ENCODE measurements at places on chromosomes 3 and 15.

DNA sequence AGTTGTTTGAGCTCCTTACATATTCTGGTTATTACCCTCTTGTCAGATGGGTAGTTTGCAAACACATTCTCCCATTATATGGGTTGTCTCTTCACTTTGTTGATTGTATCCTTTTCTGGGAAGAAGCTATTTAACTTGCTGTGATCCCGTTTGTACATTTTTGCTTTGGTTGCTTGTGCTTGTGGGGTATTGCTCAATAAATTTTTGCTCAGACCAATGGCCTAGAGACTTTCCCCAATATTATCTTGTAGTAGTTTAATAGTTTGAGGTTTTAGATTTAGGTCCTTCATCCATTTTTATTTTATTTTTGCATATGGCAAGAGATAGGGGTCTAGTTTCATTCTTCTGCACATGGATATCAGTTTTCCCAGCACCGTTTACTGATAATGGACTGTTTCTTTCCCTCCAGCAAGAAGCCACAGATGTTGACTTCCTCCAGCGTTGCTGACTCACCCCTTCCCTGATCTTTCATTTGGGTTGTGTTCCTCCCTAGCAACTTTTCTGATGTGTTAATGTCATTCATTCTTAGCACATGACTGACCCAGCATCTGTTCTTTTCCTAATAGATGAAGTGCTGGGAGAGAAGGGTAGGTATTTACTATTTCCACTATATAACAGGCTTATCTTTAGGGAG, 166.7 kb upstream of the SGO1 start:
- DNase-seq, result no peak

GRCh38 chr15:74863239-74864056, 9.7 kb downstream of the SCAMP2 start:
- DNase-seq, result no peak

DNA sequence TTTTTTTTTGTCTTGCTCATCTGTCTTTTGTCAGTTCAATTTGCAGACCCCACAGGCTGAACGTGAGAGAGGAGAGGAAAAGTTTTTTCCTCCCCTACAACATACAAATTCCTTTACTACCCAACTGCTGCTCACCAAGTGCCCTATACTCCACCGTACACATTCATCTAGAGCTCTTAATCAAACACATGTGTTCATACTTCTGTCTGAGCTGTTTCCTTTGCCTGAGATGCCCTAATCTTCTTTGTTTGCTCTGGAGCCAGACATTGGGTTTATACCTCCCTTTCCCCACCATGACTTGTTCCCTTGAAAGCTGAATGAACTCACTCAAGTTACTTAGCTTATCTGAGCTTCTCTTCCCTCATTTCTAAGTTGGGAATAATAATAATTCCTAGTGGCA, 122.7 kb upstream of the RASGRP1 start:
- peak; percentile 87 for DNase-seq

DNA sequence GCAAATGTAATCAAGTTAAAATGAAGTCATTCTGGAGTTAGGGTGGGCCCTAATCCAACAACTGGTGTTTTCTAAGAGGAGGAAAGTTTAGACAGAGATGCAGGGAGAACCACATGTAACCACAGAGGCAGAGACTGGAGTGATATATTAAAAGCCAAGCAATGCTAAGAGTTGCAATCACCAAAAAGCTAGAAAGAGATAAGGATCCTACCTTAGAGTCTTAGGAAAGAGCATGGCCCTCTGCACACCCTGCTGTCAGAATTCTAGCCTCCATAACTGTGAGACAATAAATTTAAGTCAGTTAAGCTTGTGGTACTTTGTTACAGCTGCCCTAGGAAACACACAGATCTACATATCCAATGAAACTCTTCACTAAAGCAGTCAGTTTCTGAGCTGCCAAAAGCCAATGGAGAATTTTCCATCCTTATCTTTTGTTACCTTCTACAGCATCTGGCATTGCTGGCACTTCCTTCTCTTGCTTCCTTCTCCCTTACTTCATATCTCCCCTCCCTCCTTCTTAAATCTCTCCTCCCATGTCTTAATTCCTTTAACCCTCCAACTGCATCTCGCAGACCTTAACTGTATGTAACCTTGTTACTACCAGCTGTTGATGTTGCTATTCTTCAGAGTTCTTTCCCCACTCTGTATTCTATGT, 11.2 kb downstream of the DCBLD2 start:
- no peak for DNase-seq

DNA sequence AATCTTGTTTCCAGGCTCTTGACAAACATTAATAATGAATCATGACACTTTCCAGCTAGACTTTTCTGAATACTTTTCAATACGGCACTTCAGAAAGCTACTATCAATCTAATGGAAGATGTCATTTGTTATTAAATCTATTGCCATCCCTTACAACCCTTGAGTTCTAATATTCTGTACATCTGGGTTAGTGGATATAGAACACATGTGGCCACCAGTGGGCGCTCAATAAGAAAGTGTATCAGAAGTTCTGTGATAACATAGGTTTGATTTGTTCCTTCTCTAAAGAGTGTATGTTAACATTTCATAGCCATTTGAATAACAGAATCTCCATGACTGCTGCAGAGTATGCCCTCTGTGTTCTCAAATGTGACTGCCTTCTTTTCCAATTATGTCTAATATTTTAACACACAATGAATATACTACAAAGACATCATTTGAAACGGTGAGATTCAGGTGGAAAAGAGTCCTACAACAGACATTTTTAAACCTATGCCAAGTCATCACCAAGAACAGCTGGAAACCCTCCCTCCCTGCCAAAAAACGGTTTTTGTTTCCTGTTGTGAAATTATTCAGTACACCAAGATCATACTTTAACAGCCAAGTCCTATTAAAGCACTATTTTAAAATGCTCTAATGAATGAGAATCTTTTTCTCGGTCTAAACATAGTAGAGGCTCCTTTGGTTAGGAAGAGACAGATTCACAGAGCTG, 22.2 kb downstream of the ALDH1A2 start:
- peak; percentile 31 for DNase-seq

GRCh38 chr3:194312743-194313281, 38.3 kb downstream of the CPN2 start:
- peak; percentile 91 for DNase-seq

GRCh38 chr3:125643172-125643571, 47.9 kb upstream of the OSBPL11 start:
- no peak for DNase-seq

- peak; percentile 75 for DNase-seq
These were observed 56.1 kb upstream of the PLXNA1 start for GRCh38 chr3:126926684-126927400.

- peak; percentile 90 for DNase-seq
These were observed 14.2 kb downstream of the IQGAP1 start for GRCh38 chr15:90402223-90402622.

DNA sequence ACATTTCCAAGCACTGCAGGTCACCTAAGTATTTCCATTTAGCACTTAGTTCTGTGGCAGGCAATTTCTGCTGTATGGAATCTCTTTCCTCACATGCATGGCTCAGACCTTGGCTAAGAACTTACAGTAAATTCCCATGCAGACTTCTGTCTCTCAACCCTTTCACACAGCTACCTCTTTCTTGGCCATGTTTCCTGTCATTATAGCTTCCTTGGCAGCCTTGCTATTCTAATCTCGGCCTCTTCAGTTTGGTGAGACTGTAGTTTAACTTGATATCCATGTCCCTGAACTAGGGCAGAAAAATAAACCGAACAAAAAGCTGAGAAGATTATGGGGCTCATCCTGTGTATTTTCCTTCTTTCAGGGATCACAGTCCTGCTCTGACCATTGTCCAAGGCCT, 96.0 kb downstream of the SPATA16 start:
- no peak for DNase-seq

DNA sequence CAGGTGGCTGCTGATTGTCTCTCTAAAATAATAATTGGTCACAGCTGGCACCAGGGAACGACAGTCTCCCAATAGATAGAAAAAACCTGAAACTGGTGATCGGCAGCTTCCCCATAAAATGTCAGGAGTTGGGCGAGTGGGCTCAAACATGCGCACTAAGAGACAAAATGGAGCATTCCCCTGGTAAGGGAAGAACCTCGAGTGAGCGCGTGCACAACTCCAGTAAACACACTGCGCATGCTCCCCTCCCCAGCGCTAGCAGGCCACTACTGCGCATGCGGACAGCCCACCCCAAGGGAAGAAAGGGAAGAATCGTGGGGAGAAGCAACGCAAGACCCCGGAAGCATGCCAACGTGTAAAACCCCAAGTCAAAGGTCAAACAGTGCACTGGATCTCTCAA, 7.7 kb upstream of the STARD5 start:
- DNase-seq, result no peak

- no peak for DNase-seq
These were observed 326.4 kb upstream of the SATB1 start for GRCh38 chr3:18751514-18751913.

DNA sequence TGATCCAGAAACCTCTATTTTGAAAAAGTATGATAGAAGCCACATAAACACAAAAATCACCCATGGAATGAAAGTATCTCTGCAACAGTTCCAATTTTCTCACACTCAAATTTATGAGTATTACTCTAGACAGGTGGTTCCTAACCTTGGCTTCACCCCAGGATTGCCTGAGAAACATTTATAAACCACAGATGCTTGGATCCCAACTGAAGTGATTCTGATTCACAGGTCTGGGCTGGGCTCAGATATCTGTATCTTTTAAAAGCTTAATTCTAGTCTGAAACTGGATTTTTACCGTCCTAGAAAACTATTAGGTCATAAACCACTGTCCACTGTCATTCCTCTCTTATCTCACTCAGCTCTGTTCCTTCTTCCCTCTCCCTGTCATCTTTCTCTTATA, 7.4 kb upstream of the SST start:
- DNase-seq, result peak; percentile 39

- DNase-seq, result no peak
These were observed 86.6 kb downstream of the NR2F2 start for GRCh38 chr15:96416934-96417759.

- peak; percentile 68 for DNase-seq
These were observed 372.5 kb upstream of the CFAP20DC start for GRCh38 chr3:59422312-59422711.

DNA sequence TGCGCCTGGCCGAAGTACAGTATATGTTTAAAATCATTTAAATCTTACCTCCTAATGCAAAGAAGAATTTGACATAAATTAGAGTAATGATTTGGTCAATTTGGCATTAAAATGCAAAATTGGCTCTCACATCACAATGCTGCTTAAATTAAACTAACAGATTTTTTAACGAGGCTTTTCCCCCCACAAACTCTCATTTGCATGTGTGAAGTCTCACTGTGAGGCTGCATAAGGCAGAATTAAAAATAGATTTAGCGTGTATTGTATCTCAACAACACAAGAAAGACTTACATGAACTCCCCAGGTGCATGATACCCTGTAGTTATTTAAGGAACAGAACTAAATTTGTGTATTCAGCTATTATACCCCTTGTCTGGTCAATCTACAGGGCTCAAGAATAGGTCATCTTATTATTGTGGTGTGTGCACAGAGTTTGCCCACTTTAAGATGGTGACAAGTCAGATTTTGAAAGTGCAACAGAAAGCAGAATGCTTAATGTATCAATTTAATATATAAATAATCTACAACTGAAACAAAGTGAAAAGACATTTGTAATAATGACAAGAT, 897.9 kb downstream of the EPHA3 start:
- no peak for DNase-seq

DNA sequence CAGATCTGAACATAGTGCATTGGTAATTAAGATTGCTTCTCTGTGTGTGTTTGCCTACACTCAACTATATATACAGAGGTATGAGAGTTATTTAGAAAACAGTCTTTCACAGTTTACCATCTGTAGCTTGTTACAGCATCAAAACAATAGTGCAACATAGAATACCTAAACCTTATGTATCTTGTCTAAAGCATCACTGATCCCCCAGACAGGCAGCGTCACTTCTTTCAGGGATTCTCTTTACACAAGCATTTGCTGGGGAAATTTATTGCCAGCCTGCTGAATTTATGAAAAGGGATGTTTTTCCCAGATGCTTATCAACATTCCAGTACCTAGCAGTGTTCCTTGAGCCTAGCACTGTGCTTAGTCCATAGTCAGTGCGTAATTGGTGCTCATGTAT, 195.8 kb upstream of the COL8A1 start:
- DNase-seq, result no peak

- DNase-seq, result no peak
These were observed 41.4 kb upstream of the SLC41A3 start for GRCh38 chr3:126125341-126125740.

DNA sequence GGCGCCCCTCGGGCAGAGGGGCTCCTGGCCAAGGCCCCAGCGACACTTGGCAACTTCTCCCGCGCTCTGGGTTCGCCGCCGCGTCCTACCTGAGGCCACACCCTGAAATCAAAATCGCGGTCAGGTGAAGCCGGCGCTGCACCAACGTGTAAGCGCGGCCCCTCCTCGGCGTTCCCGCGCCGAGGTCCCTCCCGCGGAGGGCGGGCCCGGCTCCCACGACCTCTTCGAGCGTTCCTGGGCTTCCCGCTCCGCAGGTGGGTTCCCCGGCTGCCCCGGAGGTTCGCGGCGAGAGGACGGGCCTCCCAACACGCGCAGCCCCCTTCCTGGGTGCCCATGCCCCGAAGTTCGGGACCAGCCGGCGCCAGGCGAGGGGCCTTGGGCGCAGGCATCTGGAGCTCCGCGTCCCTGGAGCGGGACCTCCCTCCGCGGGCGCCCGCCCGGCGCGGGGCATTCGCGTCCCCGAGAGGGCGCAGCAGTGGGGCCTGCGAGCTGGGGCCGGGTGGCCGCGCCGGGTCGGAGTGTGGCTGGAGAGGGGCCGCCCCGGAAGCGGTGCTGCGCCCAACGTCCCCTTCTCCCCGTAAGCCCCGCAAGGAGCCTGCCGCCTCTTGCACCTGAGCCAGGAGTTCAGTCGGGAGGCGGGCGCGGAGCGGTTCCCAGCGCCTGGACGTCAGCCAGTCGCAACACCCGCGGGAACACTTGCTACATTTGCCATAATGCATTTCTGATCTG, 13.7 kb downstream of the PAK6 start:
- no peak for DNase-seq

GRCh38 chr3:58188921-58189451, 21.8 kb downstream of the DNASE1L3 start:
- no peak for DNase-seq

DNA sequence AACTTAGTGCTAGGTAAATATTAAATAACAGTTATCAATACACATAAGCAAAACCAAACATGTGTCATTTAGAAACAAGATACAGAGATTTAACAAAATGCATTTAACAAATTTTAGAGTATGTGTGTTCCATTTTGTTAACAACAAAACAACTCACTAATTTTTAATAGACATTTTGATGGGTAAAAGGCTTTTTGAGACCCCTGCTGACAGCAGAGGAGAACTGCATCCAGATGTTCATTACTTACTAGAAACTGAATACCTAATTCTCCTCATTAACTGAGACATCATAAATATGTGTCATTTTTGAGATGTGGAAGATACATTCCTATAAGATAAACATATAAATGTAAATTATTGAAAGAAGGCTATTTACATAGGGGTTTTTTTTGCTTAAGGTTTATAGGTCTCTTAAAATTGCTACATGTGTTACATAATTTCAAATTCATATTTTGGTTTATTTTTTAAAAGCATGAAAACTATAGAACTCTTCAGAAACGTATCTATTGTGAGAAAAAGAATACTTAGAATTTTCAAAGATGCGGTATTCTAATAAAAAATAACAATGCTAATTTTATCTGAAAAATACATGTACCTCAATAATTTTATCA, 1009.8 kb downstream of the TUSC7 start:
- peak; percentile 36 for DNase-seq

GRCh38 chr3:45592830-45593707, 1.5 kb upstream of the LIMD1 start:
- peak; percentile 86 for DNase-seq
